ENCODE measurements at places on chromosomes 13 and 19. TPM values are rescaled to one million over a fixed set of nuclear protein-coding genes. Genes with fewer than 3 reads are reported as not detected.

EBI3 gene
- 5.2 TPM for total RNA-seq

FXYD5 gene
- total RNA-seq: 227 TPM

RDH8 gene
- 0.22 TPM for total RNA-seq

PPM1N gene
- total RNA-seq: 8.3 TPM

PODNL1 gene
- 1.1 TPM for total RNA-seq

PROZ gene
- not detected for total RNA-seq

RNF113B gene
- not detected for total RNA-seq

GZMM gene
- 0.25 TPM for total RNA-seq

TPP2 gene
- 18.9 TPM for total RNA-seq

FPR1 gene
- 0.31 TPM for total RNA-seq

ZNF844 gene
- not detected for total RNA-seq

FFAR2 gene
- not detected for total RNA-seq

JAK3 gene
- 0.23 TPM for total RNA-seq

APOC4 gene
- total RNA-seq: not detected

All from A549 treated with CORT108297 at 1 μM for 4 hours (cell line).